Activated CD4-positive, alpha-beta T cell treated with anti-CD3 and anti-CD28 coated beads for 1 hour (primary cell): ENCODE measurements at places on chromosomes 2 and 18.

GRCh38 chr18:55515214-55515613 is 72.8 kb downstream of the TCF4 start:
- DNase-seq: no peak

GRCh38 chr2:119177838-119178190 is 19.3 kb upstream of the C1QL2 start:
- no peak for DNase-seq

- DNase-seq: no peak
These were observed 1.7 kb downstream of the CYP20A1 start for GRCh38 chr2:203240491-203240890.

GRCh38 chr18:9565407-9565806 is 49.0 kb downstream of the PPP4R1 start:
- no peak for DNase-seq

- DNase-seq: no peak
These were observed 185.1 kb downstream of the SCG2 start for GRCh38 chr2:223416815-223417610.
